ENCODE measurements at places on chromosomes 16 and 17. TPM values are rescaled to one million over a fixed set of nuclear protein-coding genes. Genes with fewer than 3 reads are reported as not detected.

DNA sequence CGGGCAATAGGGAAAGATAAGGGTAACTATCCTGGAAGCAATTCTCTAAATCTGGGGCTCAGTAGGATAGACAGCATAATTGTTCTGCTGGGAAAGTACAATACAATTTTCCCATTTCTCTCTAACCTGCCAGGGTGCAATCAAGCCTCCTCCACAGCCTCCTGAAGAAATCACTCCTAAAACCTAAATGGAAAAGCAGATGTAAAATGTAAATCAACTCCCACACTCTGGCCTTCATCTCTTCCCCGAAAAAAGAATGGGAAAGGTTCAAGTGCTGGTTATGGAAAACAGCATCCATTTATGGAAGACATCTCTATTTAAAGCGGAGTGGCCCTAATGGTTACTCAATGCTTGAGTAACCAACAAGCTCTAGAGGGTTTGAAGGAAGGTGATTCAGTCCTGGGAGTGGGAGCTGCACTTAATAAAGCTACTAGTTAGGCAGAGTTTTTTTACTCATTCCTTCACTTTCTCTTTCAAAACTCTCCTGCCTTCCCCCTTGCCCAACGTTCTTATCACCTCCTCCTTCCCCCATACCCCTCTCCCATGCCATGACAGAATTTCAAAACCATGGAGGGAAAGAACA is 5.1 kb downstream of the MMD start:
- DNase-seq, result no peak

GRCh38 chr16:2392025-2392424 is 37.2 kb upstream of the CCNF start:
- DNase-seq, result no peak

DNA sequence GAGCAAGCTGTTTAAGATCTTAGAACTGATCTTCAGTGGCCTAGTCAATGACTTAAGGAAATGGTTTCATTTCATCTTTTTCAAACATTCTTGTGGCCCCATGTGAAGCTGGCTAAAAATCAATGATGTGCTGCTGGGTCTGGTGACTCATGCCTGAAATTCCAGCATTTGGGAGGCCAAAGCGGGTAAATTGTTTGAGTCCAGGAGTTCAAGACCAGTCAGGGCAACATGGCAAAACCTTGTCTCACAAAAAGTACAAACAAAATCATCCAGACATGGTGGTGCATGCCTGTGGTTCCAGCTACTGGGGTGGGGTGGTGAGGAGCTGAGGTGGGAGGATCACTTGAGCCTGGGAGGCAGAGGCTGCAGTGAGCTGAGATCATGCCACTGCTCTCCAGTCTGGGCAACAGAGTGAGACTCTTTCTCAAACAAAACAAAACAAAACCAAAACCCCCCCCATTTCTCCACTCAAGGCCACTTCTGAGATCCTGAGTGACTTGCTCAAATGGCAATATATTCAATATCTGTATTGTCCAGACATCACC is 17.4 kb upstream of the COL1A1 start:
- DNase-seq, result no peak

PTGES3L gene
- 6.2 TPM for total RNA-seq

MYO15A gene
- 14.4 TPM for total RNA-seq

TBC1D26 gene
- total RNA-seq, result 2.7 TPM

GRCh38 chr17:64507413-64507782 is 621 bp downstream of the CEP95 start:
- no peak for DNase-seq

WNT3 gene
- total RNA-seq, result 9.0 TPM

TEKT5 gene
- 1.9 TPM for total RNA-seq

DNA sequence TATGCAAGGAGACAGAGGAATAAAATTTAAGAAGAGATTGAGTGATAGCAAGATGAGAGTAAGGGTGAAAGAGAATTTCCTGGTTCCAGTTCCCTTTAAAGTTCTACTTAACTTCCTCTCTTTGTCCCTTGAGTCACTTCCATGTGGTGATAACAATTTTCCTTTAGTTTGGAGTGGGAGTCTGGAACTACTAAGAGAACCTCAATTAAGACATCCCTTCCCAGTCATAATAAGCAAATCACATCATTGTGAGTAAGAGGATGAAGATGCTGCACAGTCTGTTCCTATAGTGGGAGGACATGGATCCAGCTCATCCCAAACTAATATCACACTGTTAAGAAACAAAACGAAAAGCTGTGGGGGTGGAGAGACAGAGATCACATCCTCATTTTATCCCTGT is 24.4 kb downstream of the TBX21 start:
- DNase-seq, result no peak

HP gene
- 5.1 TPM for total RNA-seq
